Tibial nerve (tissue), 4 donors: ENCODE measurements at places on chromosomes 7 and 10. TPM values are rescaled to one million over a fixed set of nuclear protein-coding genes. Genes with fewer than 3 reads are reported as not detected.

GRCh38 chr7:52777051-52777822 is 258.2 kb upstream of the POM121L12 start:
- H3K4me3 ChIP-seq, result no peak overlapping the region
- no peaks in the 10 kb centered on the region for H3K27me3 ChIP-seq
- no peaks in the 10 kb centered on the region for H3K36me3 ChIP-seq
- H3K4me1 ChIP-seq, result no peaks in the 10 kb centered on the region
- DNase-seq, result no peak

- DNase-seq, result no peak
- no peak overlapping the region for H3K27ac ChIP-seq
- no peaks in the 10 kb centered on the region for H3K27me3 ChIP-seq
- H3K4me3 ChIP-seq, result no peak overlapping the region
- no peaks in the 10 kb centered on the region for H3K4me1 ChIP-seq
- no peaks in the 10 kb centered on the region for H3K36me3 ChIP-seq
Observed at GRCh38 chr10:63558132-63558784, 37.1 kb downstream of the REEP3 start.

DNA sequence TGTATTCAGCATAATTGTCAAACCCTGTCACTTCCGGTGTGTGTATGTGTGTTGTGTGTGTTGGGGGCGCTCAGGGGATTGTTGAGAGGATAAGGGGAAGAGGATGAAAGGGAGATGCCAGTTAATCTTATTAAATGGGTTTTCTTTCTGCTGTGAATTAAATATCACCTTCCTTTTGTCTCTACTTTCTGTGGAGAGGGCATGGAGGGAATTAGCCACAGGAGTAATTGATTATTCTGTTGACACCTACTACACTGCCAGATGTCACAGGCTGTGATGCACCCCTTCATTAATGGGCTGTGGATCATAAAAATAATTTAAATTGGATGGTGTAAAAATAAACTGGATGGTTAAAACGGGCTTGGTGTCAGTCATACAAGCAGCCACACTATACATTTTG is 311.9 kb downstream of the MDFIC start:
- no peaks in the 10 kb centered on the region for H3K36me3 ChIP-seq
- no peaks in the 10 kb centered on the region for H3K27me3 ChIP-seq
- DNase-seq, result no peak
- no peak overlapping the region for H3K4me3 ChIP-seq
- H3K27ac ChIP-seq, result no peak overlapping the region

The MSANTD7 gene
- total RNA-seq, result 9.2 TPM

GRCh38 chr10:30459283-30459682 is 25.3 kb downstream of the MAP3K8 start:
- H3K27ac ChIP-seq, result peak overlapping the region; percentile 91
- H3K4me1 ChIP-seq, result peaks cover 55% of the 10 kb centered on the region
- no peak for DNase-seq

The CPXM2 gene
- total RNA-seq, result 74.3 TPM

DNA sequence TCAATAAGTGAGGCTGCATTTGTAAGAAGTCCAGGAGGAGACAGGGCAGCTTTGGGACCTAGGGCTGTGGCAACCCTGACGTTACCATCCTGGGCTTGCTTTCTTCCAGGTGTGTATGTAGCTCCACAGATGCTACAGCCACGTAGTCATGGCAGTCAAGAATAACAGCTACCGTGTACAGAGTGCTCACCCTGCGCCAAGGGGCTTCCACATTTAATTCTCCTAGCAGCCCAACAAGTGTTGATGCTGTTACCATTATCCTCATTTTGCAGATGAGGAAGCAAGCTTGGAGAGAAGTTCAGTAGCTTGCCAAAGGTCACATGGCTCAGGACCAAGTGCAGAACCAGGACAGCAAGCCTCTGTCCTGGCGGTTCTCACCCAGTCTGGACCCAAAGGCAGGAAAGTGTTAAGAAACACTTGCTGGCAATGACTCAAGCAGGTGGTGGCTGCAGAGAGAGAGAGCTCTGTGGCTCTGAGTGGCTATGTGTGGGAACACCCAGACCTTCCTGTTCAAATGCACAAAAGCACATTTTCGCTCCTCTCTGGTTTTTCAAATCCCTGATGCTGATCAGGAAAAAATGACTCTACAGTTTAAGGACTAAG is 89.8 kb downstream of the CREM start:
- H3K4me1 ChIP-seq, result peaks cover 30% of the 10 kb centered on the region
- peak overlapping the region; percentile 55 for H3K27ac ChIP-seq
- H3K27me3 ChIP-seq, result no peaks in the 10 kb centered on the region

GRCh38 chr10:44976352-44977198 is 2.0 kb downstream of the DEPP1 start:
- no peaks in the 10 kb centered on the region for H3K27me3 ChIP-seq
- H3K27ac ChIP-seq, result peak overlapping the region; percentile 97
- H3K36me3 ChIP-seq, result no peaks in the 10 kb centered on the region
- H3K4me3 ChIP-seq, result peak overlapping the region; percentile 49

- no peak overlapping the region for H3K4me3 ChIP-seq
- peaks cover 20% of the 10 kb centered on the region for H3K36me3 ChIP-seq
- no peaks in the 10 kb centered on the region for H3K27me3 ChIP-seq
- H3K4me1 ChIP-seq, result no peaks in the 10 kb centered on the region
- no peak for DNase-seq
Observed at GRCh38 chr7:22183522-22184280, 173.3 kb downstream of the RAPGEF5 start.

DNA sequence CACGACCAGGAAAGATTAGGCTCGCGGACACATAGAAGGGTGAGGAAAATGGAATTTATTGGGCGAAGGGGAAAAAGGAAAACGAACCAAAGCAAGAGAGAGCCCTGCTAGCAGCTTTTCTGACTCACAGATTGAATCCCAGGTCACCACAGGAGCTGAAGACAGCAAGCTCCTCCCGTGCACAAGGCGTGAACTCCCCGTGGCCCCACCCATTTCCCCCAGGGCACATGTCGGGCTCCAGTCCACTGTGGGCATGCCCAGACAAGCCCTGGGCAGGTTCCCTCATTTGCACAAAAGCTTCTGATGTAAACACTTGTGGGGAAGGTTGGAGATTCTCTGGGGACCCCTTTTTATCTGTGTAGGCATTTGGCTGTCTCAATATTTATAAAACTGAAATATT is 582.4 kb downstream of the SUGCT start:
- H3K27ac ChIP-seq, result no peak overlapping the region
- peak; percentile 21 for DNase-seq
- H3K4me3 ChIP-seq, result no peak overlapping the region
- H3K27me3 ChIP-seq, result no peaks in the 10 kb centered on the region
- H3K36me3 ChIP-seq, result no peaks in the 10 kb centered on the region

DNA sequence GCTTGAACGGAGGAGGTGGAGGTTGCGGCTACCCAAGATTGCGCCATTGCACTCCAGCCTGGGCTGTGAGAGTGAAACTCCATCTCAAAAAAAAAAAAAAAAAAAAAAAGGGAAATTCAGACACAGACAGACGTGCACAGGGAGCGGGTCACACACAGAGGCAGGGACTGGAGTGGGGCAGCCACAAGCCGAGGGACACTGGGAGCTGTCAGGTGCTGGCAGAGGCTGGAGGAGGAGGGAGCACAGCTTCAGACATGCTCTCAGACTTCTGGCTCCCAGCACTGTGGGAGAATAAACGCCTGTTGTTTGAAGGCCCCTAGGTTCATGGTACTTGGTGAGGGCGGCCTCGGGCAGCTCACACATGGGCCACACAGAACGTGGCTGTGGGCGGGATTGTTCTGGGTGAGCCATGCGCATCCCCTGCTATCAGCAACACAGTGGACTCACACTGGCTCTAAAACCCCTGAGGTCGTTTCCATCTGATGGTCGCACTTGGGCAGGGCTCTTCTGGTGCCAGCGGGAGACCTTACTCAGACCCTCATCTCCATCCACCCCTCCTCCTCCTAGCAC is 375.9 kb downstream of the DNAJB6 start:
- no peaks in the 10 kb centered on the region for H3K27me3 ChIP-seq
- H3K4me3 ChIP-seq, result no peak overlapping the region
- H3K27ac ChIP-seq, result no peak overlapping the region
- no peaks in the 10 kb centered on the region for H3K36me3 ChIP-seq
- no peaks in the 10 kb centered on the region for H3K4me1 ChIP-seq

GRCh38 chr7:96499532-96499931 is 177.6 kb upstream of the SLC25A13 start:
- no peaks in the 10 kb centered on the region for H3K4me1 ChIP-seq
- no peaks in the 10 kb centered on the region for H3K27me3 ChIP-seq
- H3K36me3 ChIP-seq, result no peaks in the 10 kb centered on the region

DNA sequence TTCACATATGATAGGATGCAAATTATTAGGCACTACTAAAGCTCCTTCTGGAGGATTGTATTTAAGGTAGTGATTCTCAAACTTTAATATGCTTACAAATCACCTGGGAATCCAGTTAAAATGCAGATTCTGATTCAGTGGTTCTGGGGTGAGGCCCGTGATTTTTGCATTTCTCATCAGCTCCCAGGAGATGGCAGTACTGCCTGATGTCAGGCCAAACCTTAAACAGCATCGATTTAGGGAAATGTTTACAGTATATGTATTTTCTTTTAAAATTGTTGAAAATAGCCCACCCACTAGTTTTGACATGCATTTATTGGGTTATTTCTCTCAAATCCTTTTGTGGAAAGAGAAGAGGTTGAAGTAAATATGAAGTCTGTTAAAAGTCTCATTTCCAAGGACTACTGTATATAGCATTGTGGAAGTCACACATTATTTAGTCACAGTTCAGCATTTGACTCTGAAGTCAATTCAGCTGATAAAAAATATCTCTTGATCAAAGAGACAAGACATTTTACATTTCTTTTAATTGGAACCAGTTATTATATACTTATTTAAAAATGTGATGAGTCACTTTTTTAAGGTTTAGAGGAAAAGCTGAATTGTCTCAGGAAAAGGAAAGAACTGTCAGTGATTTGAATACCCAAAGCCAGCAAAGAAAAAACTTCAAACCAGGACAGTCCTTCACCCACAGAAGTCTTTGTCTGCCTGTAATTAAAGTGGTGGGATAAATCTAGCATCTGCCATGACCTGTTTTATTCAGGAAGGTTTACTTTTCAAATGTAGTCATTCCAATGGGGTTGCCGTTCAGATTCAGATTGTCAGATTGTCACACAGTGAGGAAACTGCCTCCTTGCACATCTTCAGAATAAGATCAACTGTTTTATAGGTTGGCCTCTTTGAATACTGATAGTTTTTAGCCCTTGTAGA is 21.1 kb upstream of the HBP1 start:
- no peak overlapping the region for H3K27ac ChIP-seq
- no peaks in the 10 kb centered on the region for H3K27me3 ChIP-seq
- no peak overlapping the region for H3K4me3 ChIP-seq
- no peaks in the 10 kb centered on the region for H3K36me3 ChIP-seq
- no peaks in the 10 kb centered on the region for H3K4me1 ChIP-seq
- DNase-seq, result no peak

DNA sequence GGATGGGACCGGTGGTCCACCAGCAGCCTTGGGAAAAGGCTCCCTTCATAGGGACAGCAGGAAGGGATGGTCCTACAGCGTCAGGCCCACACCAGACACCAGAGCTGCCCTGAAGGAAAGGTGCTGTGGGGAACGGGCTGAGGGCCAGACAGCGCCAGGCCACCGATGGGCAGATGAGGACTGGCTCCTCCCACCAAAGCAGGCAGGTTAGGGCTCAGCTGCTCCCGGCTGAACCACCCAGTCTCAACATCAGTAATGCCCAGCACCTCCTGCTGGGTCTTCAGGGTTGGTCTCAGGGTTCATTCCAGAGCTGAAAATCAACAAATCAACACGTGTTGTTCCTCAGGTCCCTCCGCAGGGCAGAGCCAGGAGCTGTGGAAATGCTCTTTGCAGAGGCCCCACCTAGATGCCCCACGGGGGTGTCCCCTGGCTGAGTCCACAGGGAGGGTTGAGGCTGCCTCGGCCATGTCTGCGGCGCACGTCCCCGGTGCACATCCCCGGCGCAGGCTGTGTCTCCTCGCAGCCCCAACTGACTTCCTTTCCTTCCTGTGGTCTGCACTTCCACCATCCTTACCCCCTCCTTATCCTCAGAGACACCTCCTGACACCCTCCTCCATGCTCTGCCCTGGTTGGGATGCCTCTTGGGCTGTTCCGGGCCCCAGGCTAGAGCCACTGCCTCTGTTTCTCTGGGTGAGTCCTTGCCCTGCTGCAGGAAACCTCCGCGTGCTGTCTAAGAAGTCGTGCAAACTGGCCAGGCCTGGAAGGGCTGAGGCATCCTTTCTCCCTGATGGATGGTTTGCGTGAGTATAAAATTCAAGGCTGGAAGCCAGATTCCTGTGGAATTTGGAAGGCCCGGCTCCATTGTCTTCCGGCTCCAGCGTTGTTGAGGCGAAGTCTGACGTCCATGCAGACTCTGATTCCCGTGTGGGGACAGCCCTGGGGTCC is 32.8 kb upstream of the CFAP46 start:
- H3K27ac ChIP-seq, result no peak overlapping the region
- H3K4me1 ChIP-seq, result no peaks in the 10 kb centered on the region
- H3K4me3 ChIP-seq, result no peak overlapping the region
- H3K27me3 ChIP-seq, result no peaks in the 10 kb centered on the region

DNA sequence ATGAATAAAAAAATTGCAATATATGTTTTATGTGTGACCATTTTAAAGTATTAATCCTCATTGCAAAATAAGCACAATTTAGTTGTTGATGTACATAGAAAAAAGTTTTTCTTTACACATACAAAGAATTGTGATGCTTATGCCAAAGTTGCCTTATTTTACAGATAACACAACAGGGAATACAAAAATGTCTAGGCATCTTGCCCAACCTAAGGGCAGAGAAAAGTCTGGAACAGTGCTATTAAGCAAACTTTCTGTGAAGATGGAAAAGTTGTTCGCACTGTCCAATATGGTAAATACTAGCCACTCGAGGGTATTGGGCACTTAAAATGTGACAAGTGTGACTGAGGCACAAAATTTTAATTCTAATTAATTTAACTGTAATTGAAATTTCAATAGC is 190.2 kb upstream of the HGF start:
- H3K4me1 ChIP-seq, result no peaks in the 10 kb centered on the region
- no peak overlapping the region for H3K27ac ChIP-seq
- H3K4me3 ChIP-seq, result no peak overlapping the region
- no peaks in the 10 kb centered on the region for H3K27me3 ChIP-seq
- no peak for DNase-seq
- no peaks in the 10 kb centered on the region for H3K36me3 ChIP-seq

The CFAP46 gene
- total RNA-seq, result not detected

GRCh38 chr7:102396710-102397019 is 502 bp downstream of the PRKRIP1 start:
- DNase-seq, result no peak
- peaks cover 7% of the 10 kb centered on the region for H3K4me1 ChIP-seq
- peak overlapping the region; percentile 56 for H3K4me3 ChIP-seq
- peaks cover 40% of the 10 kb centered on the region for H3K36me3 ChIP-seq

The GHRHR gene
- total RNA-seq, result not detected

DNA sequence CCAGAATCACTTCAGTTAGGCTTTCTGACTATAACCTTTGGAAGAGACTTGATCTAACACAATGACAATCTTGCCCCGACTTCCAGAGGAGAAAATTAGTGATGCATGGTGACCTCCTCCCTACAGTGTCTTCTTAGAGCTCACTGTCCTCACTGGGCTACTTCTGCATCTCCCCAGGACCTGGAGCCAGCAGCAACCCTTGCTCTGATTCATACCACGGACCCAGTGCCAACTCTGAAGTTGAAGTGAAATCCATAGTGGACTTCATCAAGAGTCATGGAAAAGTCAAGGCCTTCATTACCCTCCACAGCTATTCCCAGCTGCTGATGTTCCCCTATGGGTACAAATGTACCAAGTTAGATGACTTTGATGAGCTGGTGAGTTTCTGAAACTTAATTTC is 12.6 kb downstream of the CPA2 start:
- H3K4me1 ChIP-seq, result no peaks in the 10 kb centered on the region
- no peaks in the 10 kb centered on the region for H3K27me3 ChIP-seq
- H3K4me3 ChIP-seq, result no peak overlapping the region
- H3K36me3 ChIP-seq, result no peaks in the 10 kb centered on the region
- DNase-seq, result no peak
